ENCODE measurements at places on chromosomes 12 and 14.

DNA sequence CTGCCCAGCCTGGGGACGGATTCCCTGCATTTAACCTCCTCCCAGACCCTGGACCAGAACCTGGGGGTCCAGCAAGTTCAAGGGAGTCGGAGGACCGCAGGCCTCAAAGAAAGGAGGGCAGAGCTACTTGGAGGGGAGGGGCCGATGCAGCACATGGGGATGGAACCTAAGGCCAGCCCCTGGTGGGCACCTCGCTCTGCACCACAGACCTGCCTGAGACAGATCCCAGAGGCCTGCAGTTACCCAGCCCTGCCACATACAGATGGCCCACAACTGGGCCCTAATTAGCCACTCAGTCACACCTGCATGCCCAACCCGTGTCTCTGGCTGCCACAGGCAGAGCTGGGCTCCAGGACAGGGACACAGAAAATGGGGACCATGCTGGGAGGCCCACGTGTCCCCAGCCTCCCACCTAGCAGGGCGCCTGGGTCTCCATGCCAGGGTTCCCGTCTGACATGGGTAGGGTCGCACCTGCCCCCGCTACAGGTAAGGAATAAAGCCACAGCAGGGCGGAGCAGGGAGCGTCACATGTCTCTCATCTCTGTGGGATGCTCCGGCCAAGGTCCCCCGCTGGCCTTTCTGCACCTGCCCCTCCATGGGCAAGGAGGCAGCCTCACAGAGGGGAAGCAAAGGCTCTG, 16.7 kb downstream of the AKT1 start:
- no peak for DNase-seq

GRCh38 chr12:71430756-71431155, 8.8 kb upstream of the LGR5 start:
- no peak for DNase-seq

DNA sequence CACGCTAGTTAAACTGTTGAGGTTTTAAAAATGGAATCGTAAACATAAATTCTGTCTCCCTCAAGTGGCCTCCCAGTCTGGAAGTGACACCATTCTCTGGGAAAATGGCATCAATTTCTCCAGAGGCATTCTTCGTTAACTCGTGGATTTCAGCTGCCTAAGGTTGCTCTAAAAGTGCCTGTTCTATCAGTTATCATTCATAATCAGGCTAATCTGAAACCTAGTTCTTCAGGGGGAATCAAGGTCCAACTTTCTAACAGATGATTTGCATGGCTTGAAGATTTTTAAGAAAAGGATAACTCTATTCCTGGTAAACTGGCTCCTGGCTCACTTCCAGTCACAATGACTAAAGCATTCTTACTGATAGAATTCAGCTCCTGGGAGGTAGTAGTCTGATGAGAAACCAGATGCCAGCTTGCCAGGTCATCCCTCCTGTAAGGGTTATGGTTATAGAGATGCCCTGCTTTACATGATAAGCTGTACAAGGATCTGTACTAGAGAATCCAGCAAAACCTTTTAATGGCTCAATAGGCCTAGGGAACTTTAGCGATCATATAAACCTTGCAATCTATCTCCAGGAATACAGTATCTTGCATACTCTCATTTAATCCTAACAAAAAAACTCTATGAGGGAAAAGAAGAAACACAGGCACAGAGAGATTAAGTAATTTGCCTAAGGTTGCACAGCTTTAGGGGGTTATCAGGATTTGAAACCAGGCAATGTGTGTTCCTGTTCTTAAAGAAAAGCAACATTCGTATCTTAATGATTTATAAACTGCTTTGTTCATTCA, 1.5 kb downstream of the L3HYPDH start:
- peak; percentile 78 for DNase-seq

- DNase-seq = no peak
These were observed 143.5 kb upstream of the AMIGO2 start for GRCh38 chr12:47223031-47223847.

GRCh38 chr12:117803001-117803400, 165.8 kb downstream of the KSR2 start:
- DNase-seq = no peak

- no peak for DNase-seq
These were observed 8.5 kb upstream of the MGAT4C start for GRCh38 chr12:86264451-86265328.

GRCh38 chr12:738712-739111, 13.7 kb upstream of the WNK1 start:
- no peak for DNase-seq

DNA sequence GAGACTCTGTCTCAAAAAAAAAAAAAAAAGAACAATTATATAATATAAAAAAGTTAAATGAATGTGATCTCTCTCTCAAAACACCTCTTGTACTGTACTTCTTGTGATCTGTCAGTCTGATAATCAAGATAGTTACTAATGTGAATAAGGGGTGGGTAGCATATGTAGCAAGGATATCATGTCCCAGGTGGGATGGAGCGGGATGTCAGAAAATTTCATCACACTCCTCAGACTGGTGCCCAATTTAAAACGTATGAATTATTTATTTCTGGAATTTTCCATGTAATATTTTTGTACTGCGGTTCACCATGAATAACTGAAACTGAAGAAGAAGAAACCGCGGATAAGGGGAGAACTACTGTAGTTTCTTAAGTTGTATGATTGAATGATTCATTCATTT, 11.0 kb downstream of the CNOT2 start:
- no peak for DNase-seq

GRCh38 chr12:110330544-110330943, 49.5 kb downstream of the ATP2A2 start:
- DNase-seq = no peak

- DNase-seq = no peak
These were observed 15.0 kb upstream of the GALNT16 start for GRCh38 chr14:69244946-69245345.

GRCh38 chr12:113315358-113315757, 19.6 kb downstream of the SLC8B1 start:
- DNase-seq = no peak

DNA sequence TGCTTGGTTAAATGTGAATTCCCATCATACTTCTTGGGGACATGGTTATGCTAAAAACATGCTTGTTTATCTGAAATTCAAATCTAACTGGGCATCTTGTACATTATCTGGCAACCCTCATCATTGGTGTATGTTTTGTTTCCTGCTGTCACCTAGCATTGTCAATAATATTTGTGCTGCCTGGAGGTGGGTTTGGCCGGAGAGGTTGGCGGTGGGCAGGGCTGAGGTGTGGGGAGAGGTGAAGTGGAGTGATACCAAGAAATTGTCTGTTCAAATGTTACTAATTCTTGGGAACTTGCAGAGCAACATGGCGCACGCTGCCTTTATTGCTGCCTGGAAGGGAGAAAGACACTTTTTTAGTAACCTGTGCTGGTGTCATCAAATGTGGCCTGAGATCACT, 280.5 kb downstream of the VRK1 start:
- no peak for DNase-seq

DNA sequence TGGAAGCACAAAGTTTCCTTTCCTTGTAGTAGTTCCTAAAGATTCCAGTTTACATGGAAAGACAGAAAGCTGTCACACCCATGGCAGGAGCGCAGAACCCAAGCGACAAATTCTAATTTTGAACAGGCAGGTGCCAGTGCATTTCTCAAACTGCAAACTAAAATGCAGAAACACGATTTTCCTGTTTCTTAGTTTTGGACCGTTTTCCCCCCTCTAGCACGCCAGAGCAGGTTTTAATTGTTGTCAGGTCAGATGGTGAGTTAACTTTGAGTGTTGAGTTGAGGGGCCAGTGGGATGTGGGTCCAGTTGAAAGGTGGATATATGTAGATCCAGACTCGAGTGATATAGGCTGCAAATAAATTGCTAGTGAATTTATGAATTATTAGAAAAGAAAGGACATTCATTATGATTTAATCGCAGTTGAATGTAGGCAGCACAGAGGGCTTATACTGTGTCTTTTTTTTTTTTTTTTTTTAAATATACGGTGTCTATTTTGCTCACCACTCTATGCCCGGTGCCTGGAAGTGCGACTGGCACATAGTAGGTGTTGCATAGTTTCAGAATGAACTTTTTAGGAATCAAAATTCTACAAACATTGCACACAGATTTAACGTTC, 909 bp upstream of the ETFBKMT start:
- DNase-seq = no peak

DNA sequence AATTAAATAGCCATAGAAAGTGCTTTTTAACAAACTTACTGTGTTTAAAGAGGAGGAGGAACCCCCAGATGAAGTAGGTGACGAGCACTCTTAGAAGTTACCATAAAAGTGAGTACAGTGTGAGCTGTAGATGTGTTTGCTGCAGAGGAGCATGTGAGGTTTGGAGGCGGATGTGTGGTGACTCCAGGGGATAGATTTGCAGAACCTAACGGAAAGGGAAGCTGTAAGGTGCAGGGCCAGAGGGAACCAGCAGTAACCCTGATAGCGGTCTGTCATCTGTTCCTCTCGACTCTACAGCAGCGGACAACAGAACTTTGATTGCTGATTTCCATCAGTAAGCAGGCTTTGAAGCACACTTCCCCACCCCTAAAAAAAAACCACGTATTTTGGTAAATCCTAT, 5.2 kb downstream of the CALM1 start:
- no peak for DNase-seq

DNA sequence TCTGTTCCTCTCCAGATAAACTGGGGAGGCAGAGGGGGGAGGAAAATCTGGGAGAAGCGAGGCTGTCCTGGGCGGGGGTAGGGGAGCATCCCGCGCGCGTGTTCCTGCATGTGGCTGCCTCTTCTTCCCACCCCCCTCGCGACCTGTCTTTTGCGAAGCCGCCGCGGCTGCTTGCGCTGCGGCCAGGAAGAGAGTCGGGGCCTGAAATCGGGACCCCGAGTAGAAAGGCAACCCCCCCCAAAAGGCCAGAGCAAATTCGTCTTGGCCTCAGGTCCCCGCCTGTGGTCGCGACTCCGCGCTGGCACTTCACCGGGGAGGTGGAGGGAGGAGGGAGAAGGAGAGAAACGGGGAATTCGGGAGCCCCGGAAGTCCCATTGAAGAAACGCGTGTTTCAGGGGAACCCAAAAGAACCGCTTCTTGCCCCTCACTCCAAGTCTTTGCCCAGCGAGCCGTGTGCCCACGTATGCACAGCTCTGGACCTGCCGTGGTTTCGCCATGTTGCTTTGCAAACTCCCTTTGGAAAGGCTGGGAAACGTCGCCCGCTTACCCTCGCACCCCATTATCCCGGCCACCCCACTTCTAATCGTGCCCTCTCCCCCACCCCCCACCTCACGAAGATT, 944 bp downstream of the CCND2 start:
- no peak for DNase-seq

GRCh38 chr12:127820271-127820670, 446.7 kb upstream of the TMEM132C start:
- DNase-seq = no peak

- no peak for DNase-seq
These were observed 185.6 kb upstream of the C14orf180 start for GRCh38 chr14:104393898-104394381.

GRCh38 chr12:54019091-54019811, 9.0 kb upstream of the HOXC6 start:
- DNase-seq = no peak

DNA sequence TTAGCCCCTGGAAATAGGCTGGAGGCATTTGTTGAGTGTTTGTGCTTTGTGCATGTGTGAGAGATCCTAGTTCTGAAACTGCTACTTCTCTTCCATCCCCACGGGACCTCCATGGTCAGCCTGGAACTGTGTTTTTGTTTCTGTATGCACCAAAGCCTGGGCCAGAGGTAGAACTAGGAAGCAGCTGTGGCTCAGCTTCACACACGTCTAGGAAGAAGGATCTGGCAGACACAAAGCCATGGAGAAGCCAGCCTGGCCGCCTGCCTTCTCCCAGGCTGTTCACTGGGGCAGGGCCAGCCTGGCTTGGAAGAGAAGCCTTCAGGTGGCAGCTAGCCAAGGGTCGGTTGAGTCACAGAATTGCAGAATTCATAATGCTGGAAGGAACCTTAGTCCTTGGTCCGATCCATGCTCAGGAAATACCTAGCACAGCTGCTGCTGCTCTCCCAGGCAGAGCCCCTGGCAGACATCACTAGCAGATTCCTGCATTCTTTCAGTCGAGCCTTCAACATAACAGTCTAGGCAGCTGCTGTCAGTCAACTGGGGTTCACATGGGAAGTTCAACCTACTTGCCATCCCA, 27.0 kb downstream of the RIN3 start:
- DNase-seq = peak; percentile 99

GRCh38 chr12:40464121-40464520, 228.1 kb upstream of the CNTN1 start:
- no peak for DNase-seq

GRCh38 chr14:104503691-104504090, 75.9 kb upstream of the C14orf180 start:
- DNase-seq = no peak

GRCh38 chr12:101829639-101830366, 956 bp downstream of the GNPTAB start:
- no peak for DNase-seq

DNA sequence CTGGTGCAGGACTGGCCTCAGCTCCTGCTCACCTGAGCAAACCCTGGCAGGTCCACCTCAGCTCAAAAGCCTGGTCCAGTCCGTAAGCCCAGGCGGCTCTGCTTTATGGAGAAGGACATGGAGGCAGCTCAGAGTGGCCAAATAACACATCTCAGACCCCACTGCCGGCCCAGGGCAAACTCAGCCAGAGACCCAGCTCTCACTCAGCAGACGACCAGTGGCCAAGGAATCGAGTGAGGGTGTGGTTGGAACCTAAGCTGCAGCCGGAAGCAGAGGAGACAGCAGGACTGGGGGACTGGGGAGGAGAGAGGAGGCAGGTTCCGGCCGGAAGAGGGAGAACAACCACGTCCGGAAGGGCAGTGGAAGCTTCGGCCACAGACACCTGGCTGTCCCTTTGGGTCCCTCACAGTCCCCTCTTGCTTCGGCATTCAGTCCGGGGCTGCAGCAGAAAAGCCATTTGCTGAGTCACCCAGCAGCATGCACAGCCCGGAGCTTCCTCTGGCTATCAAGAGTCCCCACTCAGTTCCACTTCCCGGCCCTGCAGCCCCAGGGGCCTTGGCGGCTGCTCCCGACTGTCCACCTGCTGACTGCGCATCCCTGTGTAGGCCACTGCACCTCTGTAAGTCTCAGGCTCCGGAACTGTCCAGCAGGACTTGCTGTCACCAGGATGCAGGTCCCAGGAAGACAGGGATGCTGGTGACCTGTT, 104.0 kb downstream of the CALM1 start:
- no peak for DNase-seq

DNA sequence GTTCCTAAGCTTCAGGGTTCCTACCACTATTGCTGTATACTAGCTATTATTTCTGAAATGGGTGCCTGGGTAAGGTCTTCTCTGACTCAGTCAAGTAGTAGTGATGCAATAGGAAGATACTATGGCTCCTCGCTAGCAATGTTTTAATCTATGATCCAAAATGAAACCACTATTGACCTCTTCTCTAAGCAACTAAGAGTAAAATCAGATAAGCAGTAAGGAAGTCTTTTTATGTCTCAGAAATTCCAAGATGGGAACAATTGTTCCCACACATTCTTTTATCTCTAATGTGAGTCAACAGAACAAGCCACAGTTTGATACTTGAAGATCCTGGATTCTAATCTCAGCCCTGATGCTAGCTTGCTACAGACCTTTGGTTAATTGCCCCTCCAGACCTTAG, 45.1 kb downstream of the AREL1 start:
- no peak for DNase-seq

- DNase-seq = no peak
These were observed 62.3 kb downstream of the CEP83 start for GRCh38 chr12:94397401-94397800.

All from GM04504 (cell line).